ENCODE measurements at places on chromosomes 13 and 19.
A peak's percentile ranks its signal among the peaks of the same experiment; 100 is the strongest.

GRCh38 chr19:48194041-48194843 is 23.8 kb downstream of the ZSWIM9 start:
- no peak for DNase-seq

DNA sequence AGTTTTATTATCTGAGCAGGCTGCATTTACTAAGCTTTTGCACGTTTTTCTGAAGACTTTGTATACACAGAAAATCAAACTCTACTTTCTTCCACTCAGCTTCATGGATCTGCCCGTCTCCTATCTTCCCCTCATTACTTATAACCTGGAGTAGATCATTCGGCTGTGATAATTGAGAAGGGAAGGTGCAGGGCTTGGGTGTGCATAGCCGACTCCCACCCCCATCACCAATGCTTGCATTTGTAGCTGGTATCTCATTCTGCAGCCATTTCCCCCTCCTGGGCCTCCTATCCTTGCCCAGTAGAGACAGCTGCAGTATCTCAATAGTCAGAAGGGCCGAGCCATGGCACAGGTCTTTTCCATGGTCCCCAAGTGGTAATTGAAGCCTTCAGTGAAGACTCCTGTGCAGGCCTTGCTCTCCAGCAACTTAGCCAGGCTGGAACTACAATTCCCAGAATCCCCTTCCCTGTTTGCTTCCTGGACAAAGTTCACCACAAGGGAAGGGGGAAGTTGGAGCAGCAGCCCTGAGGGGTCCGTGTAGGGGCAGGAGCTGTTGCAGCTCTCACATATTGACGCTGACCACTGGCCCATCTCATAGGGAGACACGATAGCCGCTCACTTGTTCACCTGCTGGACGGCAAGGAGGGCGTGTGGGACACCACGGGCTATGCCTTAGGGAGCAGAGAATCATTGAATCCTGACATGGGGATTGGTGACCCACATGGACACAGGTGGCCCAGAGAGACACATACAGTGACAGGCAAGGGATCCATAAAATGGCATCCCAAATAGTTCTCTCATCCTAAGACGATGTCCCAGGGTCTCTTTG is 2.1 kb upstream of the SIGLEC8 start:
- no peak for DNase-seq

DNA sequence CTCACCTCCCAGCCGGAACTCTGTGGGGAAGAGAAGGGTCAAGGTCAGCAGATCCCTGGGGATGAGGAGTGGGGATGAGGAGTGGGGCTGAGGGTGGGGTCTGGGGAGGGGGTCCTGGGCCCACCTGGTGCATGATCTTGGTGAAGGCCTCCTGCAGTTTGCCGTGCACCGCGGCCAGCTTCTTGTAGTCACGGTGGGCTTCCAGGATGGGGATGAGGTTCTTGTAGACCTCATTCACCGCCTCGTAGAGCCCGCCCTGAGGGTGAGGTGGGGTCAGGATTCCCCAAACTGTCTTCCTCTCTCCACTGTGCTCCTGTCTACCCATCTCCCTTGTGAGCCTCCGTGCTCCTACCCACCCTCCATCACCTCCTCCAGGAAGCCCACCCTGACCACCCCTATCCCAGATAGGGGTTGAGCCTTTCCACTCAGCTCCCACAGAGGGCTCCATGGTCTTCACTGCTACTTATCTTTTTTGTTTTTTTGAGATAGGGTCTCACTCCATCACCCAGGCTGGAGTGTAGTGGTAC is 6.8 kb upstream of the KANK2 start:
- DNase-seq, result no peak

- no peak for DNase-seq
Observed at GRCh38 chr19:54461613-54462012, 2.0 kb downstream of the LENG9 start.

GRCh38 chr13:28743020-28743419 is 24.2 kb upstream of the SLC46A3 start:
- DNase-seq, result no peak

DNA sequence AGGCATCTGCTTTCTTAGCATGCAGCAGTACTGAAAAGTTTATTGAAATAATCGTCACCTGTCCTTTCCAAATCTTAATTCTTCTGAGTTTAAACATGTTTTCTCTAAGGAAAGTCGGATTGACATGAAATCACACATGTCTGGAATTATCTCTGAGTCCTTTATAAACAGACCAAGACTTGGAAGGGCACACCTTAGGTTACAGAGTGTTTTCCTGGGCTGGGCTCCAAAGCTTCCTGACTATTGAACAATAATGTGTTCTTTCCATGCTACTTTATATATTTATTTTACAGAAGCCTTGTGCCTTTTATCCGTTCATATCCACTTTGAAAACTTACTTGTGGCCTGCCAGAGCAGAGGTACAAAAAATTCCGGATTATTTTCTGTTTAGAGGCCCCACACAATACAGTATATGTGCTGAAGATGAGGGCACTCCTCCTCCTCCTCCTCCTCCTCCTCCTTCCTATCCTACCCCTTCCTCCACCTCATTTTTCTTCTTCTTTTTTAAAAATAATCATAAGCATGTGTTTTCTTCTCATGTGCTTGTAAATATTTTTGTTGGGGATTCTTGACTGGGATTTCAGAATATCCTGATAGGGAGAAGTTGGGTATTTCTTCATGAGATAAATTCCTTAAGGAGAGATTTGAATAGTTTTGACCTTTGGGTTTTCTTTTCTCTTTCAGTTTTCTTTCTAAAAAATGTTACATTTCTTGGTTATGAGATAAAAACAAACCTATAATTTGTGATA is 52.3 kb downstream of the LRCH1 start:
- DNase-seq, result no peak

DNA sequence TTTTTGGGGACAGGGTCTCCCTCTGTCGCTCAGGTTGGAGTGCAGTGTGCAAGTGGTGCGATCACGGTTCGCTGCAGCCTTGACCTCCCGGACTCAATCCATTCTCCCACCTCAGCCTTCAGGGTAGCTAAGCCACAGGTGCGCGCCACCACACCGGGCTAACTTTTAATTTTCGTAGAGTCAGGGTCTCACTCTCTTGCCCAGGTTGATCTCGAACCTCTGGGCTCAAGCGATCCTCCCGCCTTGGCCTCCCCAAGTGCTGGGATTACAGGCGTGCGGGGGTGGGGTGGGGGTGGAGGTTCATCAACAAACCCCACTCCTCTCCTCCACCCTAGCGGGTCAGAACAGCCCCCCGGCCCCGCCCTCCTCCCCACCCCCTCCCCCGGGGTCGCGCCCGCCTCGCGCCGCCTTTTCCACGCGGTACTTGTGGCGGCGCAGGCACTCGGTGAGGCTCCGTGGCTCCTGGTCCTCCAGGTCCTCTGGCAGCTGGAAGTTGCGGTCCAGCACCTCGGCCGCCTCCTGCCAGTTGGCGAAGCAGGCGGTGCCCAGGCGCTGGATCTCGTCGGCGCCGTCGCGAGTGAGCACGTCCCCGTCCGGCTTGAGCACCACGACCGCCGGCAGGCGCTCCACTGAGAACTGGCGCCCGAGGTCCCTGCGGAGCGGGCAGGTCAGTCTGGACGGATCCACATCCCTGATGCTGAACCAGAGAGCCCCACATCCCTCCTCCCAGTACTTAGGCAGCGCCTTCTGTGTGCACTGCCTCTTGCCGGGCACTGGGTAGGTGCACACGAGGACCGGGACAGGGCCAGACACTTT is 5.2 kb downstream of the NXNL1 start:
- DNase-seq, result no peak

GRCh38 chr13:92657565-92657964 is 569.0 kb upstream of the GPC6 start:
- DNase-seq, result no peak

- no peak for DNase-seq
Observed at GRCh38 chr19:55675661-55676354, 782 bp downstream of the EPN1 start.

- no peak for DNase-seq
Observed at GRCh38 chr13:44267980-44268379, 105.6 kb upstream of the SERP2 start.

DNA sequence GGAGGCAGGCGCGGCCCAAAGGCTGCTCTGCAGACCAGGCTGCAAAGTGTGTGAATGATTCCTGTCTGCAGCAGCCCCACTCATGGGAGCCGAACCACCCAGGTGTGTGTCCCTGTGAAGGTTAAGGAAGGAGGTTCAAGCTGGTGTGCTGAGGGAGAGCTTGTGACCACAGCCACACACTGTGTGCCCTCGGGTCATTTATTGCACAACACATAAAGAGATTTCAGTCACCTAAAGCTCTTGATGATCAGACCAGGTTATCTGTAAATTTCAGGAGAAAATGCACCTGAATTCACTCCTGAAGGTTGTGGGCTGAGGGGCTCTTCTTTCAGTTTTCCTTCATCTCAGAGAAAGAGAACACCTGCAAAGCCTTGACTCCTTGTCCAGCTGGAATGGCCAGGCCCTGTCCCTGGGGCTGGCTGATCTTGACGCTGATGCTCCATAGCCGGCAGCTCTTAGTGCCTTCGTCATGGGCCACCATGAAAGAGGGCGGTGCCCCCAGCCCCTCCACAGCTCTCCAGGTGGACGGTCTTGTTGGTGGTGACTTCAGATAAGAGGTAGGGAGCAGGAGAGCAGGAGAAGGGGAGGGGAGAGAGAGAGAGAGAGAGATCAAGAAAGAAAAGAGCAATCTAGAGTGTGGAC is 110.8 kb upstream of the C1QTNF9B start:
- DNase-seq, result no peak

- DNase-seq, result no peak
Observed at GRCh38 chr13:77548095-77548494, 12.6 kb downstream of the SCEL start.

DNA sequence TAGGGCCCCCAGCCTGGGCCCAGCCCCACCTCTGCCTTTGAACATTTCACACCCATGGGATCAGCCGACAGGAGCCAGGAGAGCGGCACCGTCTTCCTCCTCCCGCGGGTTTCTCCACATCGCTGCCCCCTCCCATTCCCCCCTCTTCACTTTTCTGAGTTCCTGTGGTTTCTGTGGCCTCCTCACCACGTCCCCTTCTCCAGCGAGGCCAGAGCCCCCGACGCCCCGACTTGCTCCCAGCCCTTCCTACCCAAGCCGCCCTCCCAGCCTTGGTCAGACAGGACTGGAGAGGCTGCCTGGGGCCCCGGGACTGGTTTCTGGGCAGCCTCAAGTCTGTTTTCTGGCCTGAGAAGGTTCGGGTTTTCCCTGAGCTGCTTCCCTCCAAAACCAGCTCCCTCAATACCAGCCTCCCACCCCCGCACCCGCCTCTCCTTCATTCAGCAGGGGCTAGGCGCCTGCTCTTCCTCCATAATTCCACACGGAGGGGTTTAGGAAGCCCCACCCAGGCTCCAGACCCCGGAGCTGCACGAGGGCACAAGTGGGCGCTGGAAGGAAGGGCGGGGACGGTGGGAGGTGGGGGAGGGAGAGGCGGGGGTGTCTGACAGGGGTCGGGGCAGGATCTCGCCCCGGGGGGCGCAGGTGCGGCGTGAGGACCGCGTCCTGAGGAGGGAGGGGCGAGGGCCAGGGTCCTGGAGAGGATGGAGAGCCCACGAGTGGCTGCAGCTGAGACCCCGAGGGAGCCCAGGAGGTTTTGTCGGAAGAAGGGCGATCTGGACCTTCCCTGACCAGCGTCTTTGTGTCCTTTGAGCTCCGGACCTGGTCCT is 4.0 kb upstream of the SIGLEC10 start:
- no peak for DNase-seq

DNA sequence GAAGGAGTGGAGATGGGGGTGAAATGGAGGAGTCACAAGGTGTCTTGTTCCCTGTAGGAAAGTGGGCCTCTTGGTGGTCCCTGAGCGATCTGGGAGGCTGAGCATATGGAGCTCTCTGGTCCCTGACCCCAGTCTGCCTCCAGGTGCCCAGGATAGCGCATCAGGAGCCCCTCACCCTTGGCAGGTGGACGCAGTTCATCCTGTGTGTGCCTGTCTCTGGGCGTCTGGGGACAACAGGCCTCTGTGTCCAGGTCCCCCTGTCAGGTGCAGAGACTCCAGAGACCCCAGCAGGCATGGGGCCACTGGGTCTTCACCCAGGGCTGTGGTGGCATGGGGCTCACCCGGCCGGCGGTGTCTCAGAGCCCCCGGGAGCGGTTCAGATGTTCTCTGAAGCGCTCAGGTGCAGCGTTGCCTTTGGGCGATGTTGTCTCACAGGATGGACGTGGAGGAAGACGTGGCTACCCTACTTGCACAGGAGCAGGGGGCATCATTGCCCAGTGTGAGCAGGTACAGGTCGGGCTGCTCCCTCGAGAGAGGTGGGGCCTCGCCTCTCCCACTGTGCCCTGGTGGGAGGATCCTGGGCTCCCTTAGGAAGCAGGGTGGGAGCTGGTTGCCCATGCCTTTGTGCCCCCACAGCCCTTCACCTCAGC is 58.1 kb upstream of the TPM4 start:
- DNase-seq, result no peak

GRCh38 chr13:88602786-88603777 is 931.9 kb downstream of the SLITRK5 start:
- no peak for DNase-seq

DNA sequence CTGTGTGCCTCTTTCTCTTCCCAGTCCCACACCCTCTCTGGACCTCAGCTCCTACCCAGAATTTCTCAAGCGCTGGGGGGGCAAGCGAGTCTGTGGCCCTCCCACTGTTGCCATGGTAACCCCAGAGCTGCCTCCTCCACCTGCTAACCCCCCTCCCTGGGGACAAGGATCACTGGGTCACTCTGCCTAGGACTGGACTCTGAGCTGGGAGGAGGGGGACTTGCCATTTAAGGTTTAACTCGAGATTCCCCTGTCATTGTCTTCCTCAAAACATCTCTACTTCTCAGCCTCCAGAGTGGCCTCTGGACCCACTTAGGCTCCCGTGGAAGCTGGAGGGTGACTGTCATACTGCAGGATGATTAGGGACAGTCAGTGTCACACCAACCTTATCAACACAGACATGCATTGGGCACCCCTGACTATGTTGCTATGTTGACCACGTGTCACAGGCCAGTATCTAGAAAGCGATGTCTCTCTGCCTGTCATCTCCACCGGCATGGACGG is 2.2 kb downstream of the PALM3 start:
- peak; percentile 3 for DNase-seq

DNA sequence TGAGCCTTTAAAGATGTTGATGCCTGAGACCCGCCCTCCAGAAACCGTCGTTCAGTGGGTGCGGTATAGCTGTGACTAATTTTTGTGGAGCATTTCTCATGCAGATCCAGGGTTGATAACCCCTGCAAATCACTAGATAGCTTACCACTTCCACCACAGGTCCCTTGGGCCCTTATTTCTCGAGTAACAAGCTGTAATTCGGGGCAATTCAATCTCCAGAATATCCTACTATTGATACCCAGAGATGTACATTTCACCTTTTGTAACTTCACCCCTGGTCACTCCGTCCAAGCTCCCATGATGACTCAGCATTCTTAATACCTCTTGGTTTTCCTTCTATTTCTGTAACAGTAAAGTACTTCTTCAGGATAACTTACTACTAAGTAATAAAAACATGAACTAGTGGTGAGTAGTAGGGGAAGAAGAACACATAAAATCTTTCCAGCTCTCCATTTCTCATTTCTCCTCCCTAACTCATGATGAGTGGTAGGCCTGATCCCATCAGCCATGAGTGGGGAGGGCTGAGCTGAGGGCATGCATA is 71.9 kb upstream of the UBL3 start:
- DNase-seq, result no peak

- no peak for DNase-seq
Observed at GRCh38 chr13:99335603-99336002, 28.4 kb upstream of the GPR183 start.
